ENCODE measurements at places on chromosomes 5 and 9.

DNA sequence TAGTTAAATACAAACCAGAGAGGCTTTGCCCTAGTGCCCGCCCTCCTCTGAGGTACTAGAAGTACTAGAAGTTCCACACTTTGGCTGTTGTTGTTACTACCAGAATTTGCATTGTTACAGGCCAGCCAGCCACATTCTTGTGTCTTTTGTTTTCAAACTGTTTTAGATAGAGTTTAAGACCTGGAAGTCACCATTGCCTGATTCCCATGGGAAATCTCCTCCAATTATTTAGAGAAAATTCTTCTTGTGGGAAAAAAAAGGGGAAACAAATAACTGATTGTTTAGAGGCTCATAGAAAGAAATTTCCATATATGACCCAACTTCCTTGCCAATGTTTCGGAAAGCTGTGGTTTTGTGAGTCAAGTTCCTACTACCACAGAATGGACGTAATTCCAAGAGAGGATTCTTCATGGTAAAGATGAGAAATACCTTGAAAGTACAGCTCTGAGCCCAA is 252.2 kb downstream of the GOLPH3 start:
- no peak for DNase-seq

DNA sequence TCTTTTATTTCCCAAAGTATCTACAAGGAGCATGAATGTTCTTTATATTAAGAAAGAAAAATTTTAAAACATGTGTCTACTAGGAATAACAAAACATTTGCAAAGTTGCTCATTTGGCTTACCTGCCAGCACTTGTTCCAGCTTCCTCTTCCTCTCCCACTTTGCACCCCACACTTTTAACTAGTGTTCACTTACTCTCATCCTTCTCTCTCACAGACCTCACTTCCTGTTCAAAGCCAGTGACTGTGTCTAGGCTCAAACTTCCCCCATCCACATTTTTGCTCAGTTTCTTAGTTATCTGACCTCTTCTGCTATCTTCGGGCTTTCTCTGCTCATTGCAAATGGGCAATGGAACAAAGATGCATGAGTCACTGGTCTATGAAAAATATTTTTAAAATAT is 512.2 kb upstream of the ZNF462 start:
- no peak for DNase-seq

GRCh38 chr5:151495320-151495719 is 47.9 kb downstream of the SLC36A1 start:
- DNase-seq: no peak

GRCh38 chr5:111472579-111472978 is 39.8 kb downstream of the STARD4 start:
- DNase-seq: no peak

DNA sequence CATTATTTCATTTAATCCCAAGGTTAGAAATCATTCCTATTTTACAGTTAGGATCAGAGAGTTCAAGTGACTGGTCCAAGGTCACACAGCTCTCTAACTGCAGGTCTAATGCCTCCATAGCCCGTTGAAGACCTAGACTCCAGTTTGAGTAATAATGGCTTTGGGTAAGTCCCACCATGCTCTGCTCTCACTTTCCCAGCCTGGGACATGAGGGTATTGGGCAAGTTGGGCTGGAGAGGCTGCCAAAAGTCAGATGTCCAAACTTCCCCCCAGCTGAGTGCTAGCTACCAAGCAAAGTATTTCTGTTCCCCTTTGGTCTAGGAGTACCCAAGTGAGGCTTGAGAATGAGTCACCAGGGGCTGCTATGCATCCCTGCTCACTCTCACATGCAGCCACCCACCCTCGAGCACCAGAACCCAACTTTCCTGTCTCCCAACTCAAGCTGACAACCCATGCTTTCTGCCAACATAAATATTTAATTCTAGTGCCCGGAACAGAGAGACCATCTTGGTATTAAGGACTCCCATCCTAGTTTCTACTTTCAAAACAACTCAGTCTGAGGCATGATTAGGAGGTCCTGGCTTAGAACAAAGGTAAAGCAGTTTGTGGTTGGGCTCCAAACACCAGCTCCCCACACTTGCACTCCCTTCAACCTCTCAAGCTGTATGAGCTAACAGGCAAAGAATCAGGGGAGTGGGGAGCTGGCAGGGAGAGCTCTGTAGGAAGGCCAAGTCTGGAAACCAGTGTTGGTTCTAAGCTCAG is 236.5 kb upstream of the TRIM32 start:
- no peak for DNase-seq

DNA sequence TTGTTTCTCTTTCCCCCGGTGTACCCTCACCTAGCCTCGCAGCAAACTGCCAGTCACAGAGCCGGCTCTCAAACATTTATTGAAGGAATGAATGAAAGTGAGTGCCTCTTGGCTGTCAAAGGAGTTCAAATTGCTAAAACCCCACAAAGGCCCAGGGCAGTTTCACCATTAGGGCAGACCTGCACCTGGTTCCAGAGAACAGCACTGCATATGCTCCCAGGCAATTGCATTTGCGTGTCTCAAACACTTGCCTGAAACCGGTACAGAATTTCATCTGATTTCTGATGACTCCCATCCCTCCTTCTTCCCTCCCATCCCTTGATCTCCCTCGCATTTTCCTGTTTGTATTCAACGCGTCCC is 165.6 kb upstream of the ZNF462 start:
- DNase-seq: no peak

- no peak for DNase-seq
These were observed 356.2 kb upstream of the CD180 start for GRCh38 chr5:67552773-67553172.

- no peak for DNase-seq
These were observed 42.6 kb upstream of the GFPT2 start for GRCh38 chr5:180395540-180396274.

DNA sequence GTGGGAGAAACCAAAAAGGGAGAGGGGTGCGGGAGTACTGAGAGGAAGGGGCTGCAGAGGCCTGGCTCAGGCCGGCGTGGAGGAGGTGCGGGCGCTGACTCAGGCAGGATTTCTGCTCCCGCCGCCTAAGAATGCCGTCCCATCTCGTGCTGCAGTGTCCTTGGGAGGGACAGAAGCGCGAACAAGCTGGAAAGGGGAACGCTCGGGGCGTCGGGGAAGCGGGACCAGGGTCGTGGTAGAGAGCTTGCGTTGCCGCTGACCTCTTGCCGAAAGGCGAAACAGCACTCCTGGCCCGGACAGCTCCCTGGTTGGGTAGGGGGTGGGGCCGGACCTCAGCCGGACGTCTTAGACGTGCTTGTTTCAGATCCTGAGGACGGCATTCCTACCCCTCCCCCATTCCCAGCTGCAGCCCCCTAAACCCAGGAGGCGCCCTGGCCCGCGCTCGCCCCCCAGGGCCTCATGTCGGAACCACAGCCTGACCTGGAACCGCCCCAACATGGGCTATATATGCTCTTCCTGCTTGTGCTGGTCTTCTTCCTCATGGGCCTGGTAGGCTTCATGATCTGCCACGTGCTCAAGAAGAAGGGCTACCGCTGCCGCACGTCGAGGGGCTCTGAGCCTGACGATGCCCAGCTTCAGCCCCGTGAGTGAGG is 1.1 kb downstream of the RELL2 start:
- peak; percentile 63 for DNase-seq

- DNase-seq: no peak
These were observed 155.0 kb downstream of the AOPEP start for GRCh38 chr9:94881454-94881853.

GRCh38 chr5:82466986-82467561 is 188.9 kb upstream of the RPS23 start:
- no peak for DNase-seq

DNA sequence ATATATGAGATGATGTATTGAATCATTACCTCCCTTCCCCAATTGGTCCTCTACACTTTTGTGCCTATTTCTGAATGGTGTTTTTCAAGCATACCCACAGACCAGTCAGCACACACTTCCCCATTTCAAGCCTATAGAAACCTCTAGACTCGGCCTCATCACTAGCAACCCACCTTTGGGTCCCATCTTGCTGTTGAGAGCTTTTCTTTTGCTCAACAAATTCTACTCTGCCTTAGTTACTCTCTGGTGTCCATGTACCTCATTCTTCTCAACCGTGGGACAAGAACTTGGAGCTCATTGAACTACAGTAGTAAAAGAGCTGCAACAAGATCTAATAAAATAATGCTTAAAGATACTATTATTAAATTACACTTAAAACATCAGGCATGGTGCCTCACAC is 49.0 kb upstream of the KDM4C start:
- no peak for DNase-seq

- no peak for DNase-seq
These were observed 45.2 kb downstream of the RNF180 start for GRCh38 chr5:64210866-64211265.

DNA sequence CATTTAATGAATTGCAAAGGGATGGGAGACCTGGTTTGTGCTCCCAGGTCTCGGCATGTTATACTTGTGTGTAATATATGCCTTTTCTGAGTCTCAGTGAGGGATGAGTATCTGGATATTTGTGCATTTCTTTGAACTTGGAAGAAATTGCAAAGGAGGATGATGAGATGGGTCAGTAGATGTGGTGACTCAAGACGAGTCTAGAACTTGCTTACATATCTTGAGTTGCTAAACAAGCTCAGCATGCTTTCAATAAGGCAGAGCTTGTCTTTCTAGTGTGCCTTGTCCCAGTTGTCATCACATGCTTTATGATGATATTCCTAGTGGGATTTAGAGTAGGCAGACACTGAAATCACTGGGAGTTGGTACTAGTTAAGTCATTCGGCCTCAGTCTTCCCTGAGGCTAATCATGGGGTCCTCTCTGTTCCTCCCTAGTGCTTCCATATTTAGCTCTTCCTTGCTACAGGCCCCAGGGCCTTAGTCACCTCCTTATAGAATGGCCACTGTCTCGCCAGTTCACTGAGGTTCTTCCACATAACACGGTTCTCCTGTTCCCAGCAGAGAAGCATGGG is 222.3 kb downstream of the ARRDC3 start:
- DNase-seq: no peak

DNA sequence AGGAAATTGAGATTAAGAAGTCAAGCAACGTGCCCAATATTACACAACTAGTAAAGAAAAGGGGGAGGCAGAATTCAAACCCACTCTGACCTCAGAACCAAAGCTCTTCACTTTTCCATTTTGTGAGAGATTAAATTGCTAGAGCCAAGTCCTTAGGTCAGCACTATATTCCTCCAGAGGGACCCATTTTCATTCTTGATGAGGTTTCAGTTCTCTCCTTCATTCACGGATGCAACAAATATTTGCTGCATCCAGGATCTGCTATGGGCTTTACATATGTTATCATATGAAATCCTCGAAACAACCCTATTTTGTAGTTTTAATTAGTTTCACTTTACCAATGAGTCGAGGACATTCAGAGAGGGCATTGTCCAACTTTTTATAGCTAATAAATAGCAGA is 239.2 kb downstream of the EFNA5 start:
- no peak for DNase-seq

- DNase-seq: no peak
These were observed 32.0 kb downstream of the SEMA6A start for GRCh38 chr5:116542619-116543018.

GRCh38 chr5:139820130-139820529 is 24.5 kb downstream of the PSD2 start:
- DNase-seq: no peak

DNA sequence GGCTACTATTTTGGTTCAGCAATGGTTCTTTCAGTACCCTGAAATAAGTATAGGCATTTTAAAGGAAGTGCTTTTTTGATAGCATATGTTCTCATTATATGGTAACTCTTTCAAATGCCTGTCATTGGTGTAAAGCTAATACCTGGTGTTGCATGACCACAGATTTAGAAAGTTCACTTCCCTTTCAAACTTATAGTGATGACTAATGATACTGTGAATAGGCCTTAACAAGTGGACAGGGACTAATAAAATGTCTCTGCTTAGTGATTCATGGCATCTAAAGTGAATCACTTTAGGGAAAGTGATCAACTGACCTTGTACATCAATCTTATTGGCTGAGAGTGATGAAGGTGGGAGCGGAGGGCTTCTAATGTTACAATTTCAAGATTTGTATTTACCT is 21.6 kb downstream of the MRPL22 start:
- no peak for DNase-seq

GRCh38 chr9:112097712-112098688 is 77.1 kb downstream of the SUSD1 start:
- peak; percentile 71 for DNase-seq

- no peak for DNase-seq
These were observed 5.4 kb downstream of the SNCB start for GRCh38 chr5:176624938-176625337.

DNA sequence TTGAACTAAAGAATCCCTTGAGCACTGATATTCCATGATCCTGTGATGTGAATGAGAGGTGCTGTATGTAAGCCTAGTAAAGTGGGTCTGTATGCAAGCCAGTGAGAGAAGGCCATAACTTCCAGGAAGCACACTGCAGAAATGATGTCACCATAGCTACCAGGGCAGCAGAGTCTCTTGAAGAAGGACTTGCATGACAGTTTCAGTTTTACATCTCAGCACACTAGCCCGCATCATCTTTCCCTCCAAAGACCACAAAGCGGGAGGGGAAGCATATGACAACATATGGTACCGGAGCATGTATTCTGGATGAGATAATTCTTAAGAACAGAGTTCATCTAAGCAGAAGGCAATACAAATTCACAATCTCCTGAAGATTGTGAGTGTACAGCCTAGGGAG is 37.6 kb upstream of the MAST4 start:
- DNase-seq: no peak

GRCh38 chr5:166370928-166371690 is 1920.3 kb upstream of the WWC1 start:
- DNase-seq: no peak

DNA sequence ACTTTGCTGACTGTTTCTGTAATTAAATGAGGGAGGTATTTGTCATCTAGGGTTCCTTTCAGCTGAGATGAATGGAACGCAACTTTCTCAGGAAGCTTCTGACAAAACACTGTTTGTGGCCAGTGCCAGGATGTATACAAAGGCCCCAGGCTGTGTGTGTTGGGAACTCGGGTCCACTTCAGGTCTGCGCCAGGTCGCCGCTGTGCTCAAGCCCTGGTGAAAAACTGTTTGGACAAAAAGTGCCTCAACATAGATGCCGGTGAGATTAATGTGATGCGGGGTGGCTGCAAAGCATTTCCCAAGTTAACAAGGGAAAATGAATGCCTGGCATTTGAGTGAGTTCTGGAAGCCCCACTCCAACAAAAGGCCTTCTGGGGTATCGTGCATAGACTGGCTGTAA is 156.4 kb downstream of the GABBR2 start:
- no peak for DNase-seq

DNA sequence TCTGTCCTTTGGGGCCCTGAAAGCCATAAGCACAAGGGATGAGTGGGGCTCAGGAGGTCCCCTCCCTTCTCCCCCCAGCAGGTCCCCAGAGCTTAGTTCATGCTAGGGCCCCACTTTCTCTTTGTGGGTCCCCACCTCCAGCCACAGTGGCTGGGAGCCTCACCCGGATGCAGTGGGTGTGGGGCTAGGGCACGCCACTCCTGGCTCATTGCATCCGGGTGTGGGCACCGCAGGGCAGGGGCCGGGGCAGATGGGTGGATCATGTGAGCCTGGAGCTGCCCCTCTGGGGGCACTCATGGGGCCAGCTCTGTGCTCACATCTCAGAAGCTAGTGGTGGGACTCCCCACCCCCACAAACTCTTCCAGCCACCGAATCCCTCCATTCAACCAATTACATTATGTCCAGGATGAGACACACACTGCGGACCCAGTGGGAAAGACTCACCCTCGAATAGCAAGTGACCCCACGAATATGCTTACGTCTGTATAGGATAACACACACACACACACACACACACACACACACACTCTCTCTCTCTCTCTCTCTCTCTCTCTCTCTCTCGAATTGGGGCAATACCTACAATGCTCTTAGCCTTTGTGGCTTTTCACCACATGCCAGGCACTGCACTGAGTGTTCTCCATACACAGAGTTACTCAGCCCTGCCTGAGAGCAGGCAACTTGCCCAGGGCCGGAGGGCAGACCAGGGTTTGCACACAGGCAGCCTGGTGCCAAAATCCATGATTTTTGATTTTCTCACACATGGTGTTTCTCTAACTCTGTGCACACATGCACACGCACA is 16.8 kb upstream of the PHYKPL start:
- DNase-seq: peak; percentile 45
